ENCODE measurements at places on chromosomes 4 and X.

- DNase-seq, result peak; percentile 3
Observed at GRCh38 chrX:125132274-125132673, 187.4 kb upstream of the TEX13C start.

DNA sequence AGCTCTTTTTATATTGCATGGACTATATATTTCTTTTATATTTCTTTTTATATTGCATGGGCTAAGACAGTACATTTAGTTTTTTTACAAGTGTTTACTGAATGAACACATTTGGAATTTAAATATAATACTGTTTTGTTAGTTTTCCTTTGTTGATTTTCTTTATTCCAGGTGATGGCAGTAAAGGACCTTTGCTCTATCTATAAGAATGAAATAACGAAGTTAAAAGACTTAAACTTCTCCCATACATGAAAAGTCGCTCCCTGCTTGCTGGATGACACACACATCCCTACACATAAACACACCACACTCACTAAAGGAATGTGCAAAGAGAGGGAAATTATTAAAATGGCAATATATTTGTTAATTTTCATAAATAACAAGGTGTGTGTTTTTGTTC lies 102.5 kb upstream of the ANXA10 start:
- DNase-seq, result no peak

- DNase-seq, result no peak
Observed at GRCh38 chr4:5654791-5655190, 53.6 kb downstream of the EVC2 start.

GRCh38 chr4:5366421-5366820 lies 315.1 kb downstream of the STK32B start:
- DNase-seq, result no peak

- no peak for DNase-seq
Observed at GRCh38 chr4:172983014-172983413, 185.6 kb upstream of the GALNT7 start.

DNA sequence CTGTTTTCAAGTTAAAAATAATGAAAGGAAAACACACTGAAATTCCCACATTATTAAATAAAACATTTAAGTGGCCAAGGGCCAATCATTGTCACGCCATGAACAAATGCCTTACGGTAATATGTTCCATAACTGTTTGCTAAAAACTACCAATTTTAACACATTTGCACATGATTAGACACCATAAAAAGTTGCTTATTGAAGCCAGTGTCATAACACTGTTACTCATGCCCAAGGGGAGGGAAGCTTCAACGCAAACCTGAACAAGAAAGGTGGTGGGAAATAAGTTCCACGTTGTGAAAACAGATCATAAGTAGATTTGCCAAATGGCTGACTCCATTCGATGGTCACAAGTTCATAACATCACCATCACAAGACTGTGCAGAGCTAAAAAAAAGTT lies 739.3 kb upstream of the FAM241A start:
- DNase-seq, result no peak

DNA sequence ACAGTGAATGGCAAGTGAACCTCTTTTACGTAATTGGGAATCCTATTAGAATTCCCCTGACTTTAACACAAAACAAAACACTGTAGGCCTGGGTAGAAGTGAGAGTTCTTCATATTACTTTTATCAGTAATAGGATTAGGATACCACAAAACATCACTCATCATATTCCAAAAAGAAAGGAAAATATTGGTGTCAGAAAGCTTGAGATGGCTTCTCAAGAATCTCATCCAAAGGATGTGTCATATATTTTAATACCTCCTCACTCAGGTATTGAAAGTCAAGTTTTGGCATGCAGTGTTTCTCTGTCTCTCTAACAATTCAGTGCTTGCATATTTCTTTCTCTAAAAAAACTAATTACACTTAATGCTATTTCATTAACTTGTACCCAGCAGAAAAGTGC lies 173.2 kb downstream of the PDGFC start:
- DNase-seq, result no peak

DNA sequence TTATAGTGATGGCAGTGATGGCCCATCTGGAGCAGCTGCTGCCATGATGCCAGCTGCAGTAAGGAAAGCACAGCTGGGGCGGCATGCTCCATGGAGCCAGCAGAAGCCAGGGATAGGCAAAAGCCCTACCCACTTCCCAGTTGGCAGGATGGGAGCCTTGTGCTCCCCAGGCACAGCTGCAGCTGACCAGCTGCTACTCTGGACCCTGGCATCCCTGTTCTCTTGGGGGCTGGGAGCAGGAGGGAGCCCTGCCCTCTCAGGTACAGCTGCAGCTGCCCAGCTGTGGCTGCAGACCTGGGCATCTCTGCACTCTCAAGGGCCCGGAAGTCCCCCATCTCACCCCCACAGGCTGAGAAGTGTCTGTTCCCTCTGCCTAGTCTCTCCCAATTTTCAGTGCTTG lies 531.9 kb downstream of the PCDH18 start:
- no peak for DNase-seq

DNA sequence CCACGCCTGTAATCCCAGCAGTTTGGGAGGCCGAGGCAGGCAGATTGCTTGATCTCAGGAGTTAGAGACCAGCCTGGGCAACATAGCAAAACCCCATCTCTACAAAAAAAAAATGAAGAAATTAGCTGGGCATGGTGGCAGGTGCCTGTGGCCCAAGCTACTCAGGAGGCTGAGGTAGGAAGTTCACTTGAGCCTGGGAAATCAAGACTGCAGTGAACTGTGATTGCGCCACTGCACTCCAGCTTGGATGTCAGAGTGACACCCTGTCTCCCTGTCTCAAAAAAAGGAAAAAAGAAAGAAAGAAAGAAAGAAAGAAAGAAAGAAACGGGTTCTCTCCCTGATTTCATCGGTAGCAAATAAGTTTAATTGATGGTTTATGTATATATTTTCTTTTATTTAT lies 64.6 kb upstream of the ESX1 start:
- DNase-seq, result no peak

DNA sequence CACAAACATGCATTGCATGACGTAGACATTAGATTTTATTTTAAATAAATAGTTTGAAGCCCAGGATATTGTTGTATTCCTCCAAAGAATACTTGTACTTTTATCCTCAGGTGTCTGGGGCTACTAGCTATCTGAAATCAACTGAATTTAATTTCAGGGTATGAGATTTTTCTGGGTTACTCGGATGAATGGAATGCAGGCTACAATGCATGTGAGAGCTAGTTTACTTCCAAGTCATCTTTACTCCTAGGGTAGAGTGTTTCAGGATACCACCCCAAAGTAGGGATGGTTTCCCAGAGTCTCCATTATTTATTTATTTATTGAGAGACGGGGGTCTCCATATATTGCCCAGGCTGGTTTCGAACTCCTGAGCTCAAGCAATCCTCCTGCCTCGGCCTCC lies 66.4 kb downstream of the HPRT1 start:
- DNase-seq, result no peak

- DNase-seq, result no peak
Observed at GRCh38 chrX:66892004-66892403, 253.1 kb upstream of the EDA2R start.

DNA sequence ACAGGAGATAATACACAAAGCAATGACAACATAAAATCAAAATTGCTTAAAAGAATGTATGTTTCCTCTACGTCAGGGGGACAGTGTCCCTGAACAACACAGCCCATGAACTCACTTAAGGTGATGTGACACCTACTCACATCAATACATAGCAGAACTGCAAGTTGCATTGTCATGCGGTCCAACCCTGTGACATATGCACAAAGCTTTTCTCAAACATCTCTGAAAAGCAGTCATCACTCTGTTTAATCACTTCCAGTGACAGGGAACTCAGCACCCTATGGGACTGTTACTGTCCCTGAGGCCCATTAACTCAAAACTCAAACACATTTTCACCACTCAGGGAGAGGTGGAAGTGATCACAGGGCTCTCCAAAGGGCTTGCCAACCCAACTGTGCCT lies 2.4 kb downstream of the STX18 start:
- no peak for DNase-seq

DNA sequence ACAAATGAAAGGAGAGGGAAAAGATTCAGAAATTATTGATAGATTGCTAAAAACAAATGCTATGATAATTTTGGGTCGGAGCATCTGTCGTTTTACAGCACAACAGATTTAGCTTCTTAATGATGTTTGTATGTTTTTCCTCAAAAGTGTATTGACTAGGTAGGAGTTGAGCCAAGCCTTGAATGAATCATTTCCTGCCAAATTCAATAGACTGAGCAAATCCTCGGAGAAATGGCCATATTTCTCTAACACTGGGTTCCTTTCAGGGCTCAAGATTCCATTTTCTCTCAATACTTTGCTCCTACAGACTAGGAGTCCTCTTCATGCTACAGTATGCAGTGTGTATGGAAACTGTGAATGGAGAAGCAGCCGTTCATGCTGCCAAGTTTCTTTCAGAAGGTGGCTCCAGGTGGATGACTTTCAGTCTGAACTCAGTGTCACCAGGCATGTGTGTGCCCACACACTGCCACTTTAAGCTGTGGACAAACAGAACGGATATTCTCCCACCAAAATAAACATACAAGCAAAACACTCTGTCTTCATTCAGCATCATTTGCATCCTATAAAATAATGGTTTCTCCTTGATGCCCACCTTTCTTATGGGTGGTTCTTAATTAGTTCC lies 146.0 kb downstream of the TBL1X start:
- no peak for DNase-seq

GRCh38 chr4:174528226-174528625 lies 5.9 kb upstream of the HPGD start:
- DNase-seq, result no peak

DNA sequence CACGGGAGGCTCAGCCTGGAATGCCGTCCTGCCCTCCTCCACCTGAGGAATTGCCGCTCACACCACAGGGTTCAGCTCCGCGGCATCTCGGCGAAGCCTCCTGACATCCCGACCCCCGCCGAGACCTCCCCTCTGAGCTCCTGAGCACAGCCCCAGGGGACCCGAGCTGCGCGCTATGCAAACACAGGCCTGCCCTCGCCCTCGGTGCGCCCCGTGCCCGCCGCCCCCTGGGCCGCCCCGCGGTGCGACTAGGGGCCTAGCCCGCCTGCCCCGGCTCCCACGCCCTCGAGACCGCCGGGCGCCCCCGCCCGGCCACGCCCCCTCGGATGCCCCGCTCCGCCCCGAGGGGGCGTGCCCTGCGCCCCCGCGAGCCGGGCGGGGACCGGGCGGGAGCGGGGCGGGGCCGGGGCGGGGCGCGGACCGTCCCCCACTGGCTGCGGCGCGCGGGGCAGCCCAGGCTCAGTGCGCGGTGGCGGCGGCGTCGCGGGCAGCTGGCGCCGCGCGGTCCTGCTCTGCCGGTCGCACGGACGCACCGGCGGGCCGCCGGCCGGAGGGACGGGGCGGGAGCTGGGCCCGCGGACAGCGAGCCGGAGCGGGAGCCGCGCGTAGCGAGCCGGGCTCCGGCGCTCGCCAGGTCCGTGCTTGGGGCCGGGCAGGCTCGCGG lies at the start of gene FGFR3:
FGFR3 (plus strand) TSS at position 462 of the 664 bp plus-strand sequence. CDS start 642 bp downstream, outside the sequence.
- peak; percentile 48 for DNase-seq

DNA sequence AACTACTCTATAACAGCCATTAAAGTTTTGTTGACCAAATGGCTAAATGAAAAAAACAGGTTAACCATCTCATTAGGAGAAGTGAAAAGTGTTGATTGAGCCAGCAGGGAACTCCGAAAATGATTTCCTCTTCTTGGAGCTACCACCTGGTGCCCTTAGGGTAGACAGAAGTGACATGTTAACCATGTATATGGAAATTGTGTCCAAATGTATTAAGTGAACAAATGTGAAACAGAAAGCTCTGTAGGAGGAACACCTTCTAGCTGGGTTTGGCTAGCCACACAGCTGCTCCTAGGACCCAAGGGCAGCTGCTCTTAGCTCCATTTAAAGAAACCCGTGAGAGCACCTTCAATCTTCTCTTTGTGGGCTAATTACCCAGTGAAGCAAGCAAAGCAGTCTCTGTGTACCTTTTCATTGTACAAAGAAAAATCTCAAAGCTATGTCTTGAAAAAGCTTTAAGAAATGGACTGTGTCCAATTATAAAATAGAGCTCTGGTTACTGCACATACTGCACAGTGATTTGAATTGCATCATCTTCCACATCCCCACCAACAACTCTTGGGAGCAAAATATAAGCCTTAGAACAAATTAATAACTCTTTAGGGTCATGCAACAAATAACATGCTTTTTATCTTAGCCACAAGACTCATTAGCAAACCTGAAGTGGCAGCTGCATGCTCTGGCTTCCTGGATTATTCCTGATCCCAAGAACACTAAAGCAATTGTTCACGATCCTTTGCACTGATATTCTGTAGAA lies 59.2 kb upstream of the PARM1 start:
- DNase-seq, result peak; percentile 82

GRCh38 chr4:172865531-172866127 lies 303.0 kb upstream of the GALNT7 start:
- DNase-seq, result no peak

DNA sequence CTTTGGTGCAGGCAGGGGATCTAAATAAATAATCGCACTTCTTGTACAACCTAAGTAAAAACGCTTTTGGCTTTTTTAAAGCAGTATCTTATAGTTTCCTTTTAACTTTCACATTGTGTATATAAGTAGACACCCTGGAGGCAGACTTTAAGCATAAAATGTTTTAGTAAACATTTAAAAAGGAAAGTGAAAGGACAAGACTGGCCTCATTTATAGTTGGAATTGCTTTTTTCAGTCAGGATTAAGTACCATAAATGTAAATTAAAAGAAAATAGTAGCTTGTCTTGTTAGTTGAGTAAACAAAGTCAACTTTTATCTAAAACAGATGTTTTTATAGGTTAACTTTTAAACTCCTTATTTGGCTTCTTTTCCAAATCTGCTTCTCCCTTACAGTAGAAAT lies 39.7 kb downstream of the PTPN13 start:
- DNase-seq, result no peak

GRCh38 chrX:16610121-16610621 lies 39.8 kb upstream of the S100G start:
- no peak for DNase-seq

DNA sequence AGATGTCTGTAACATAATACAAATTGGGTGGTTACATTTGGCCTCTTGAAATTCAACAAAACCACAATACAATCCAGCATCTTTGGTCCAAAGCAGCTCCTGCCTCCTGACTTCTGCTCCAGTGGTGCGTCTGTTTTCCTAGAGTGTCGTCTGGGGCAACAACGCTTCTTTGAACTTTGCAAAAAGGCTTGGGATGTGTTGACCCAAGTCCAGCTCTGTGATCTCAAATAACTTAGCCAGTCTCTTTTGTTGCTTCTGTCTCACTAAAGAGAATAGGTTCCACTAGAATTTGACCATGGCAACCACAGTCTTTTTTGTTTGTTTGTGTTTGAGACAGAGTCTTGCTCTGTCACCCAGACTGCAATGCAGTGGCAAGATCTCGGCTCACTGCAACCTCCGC lies 324.0 kb downstream of the DHRSX start:
- DNase-seq, result no peak

GRCh38 chrX:27842859-27843258 lies 35.1 kb downstream of the MAGEB10 start:
- DNase-seq, result no peak

GRCh38 chrX:1592470-1593142 lies 1.2 kb downstream of the AKAP17A start:
- peak; percentile 29 for DNase-seq

DNA sequence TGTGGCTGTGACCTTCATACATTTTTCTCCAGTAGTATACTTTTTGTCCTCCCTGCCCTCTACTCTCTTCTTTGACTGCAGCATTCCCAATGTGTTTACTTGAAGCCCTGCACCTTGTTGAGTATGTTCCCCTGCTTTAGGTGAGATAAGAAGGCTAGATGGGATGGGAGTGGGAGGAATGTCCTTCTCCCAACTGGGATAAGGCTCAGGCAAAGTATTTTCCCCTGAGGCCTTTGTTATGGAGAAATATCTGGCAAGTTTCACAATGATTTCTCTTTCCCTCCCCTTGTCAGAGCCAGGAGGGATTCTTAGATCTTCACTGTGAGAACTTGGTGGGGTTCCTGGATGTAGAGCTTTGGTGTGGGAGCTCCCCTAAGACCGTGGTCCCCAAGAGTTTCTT lies 131.8 kb downstream of the CLCN5 start:
- no peak for DNase-seq

All from RPMI8226 (cell line).